Cardiac septum (tissue), 1 donor: ENCODE measurements at places on chromosomes 7 and 10. TPM values are rescaled to one million over a fixed set of nuclear protein-coding genes. Genes with fewer than 3 reads are reported as not detected.
A peak's percentile ranks its signal among the peaks of the same experiment; 100 is the strongest.

BAIAP2L1 gene
- 1.9 TPM for total RNA-seq

CALML3 gene
- total RNA-seq, result not detected

LRRC18 gene
- total RNA-seq, result not detected

DNA sequence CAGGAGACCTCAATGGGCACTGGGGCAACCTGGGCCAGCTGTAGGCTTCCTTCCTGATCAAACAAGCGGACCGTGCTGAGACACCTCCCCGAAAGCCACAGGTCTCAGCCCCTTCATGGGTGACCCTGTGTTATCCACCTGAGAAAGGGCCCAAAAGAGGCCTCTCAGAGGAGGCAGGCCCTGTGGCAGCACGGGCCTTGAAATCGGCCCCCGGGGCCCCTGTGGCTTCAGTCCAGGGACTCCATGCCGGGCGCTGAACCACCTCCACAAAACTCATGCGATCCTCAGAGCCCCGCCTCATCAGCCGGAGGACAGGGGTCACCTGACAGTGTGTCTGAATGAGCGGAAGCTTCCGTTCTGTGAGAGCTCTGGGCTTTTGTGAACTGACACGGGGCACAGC, 307.1 kb downstream of the PAXIP1 start:
- no peak for DNase-seq

- DNase-seq, result peak; percentile 68
Measured at GRCh38 chr7:56081626-56082340, 11.0 kb downstream of the PHKG1 start.

CYP2W1 gene
- total RNA-seq, result not detected

KIF11 gene
- 0.59 TPM for total RNA-seq

TRIM74 gene
- total RNA-seq, result 0.78 TPM

POP7 gene
- 25.1 TPM for total RNA-seq

VWC2 gene
- total RNA-seq, result 8.2 TPM

DNA sequence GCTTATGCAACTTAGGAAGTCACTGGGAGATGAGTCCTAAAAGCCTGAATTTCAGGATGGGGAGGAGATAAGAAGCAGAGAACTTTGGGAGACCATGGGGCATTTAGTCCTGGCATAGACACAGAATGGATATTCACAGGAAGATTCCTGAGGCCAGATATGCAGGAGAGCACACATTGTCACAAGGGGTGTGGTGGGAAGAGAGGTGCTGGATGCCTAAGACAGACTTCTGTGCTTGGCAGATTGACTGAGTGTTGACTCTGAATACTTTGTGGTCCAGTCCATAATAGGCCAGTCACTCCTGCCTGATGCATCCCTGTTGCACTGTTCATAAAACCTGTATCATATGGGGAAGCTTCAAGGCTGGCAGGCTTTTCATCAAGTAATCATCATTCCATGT, 18.5 kb downstream of the SRI start:
- DNase-seq, result no peak

GRCh38 chr7:69803699-69804516, 205.6 kb downstream of the AUTS2 start:
- no peak for DNase-seq

DNA sequence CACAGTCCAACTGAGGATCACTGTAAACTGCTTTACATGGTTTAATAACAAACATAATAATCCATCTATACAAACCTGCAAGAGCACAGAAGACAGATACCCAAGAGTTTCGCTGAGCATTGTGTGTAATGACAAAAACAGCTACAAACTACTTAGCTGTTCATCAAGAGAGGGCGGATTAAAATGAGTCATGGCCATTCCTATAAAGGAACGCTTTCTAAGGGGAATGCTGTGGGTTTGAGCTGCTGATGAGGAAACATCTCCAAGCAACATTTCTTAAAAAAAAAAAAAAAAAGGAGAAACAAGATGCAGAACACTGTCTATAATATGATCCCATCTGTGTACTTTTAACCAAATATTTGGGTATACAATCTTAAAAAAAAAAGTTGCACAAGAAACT, 33.8 kb downstream of the VOPP1 start:
- DNase-seq, result no peak

SEC23IP gene
- 30.7 TPM for total RNA-seq

STAMBPL1 gene
- total RNA-seq, result 2.9 TPM

- no peak for DNase-seq
Measured at GRCh38 chr7:71145906-71146901, 14.3 kb downstream of the GALNT17 start.

TNRC18 gene
- total RNA-seq, result 40.5 TPM

DUSP5 gene
- 29.4 TPM for total RNA-seq

GRCh38 chr10:124196659-124197058, 103.3 kb upstream of the CHST15 start:
- DNase-seq, result no peak

GRCh38 chr7:136533732-136534131, 334.7 kb upstream of the CHRM2 start:
- DNase-seq, result no peak

DNA sequence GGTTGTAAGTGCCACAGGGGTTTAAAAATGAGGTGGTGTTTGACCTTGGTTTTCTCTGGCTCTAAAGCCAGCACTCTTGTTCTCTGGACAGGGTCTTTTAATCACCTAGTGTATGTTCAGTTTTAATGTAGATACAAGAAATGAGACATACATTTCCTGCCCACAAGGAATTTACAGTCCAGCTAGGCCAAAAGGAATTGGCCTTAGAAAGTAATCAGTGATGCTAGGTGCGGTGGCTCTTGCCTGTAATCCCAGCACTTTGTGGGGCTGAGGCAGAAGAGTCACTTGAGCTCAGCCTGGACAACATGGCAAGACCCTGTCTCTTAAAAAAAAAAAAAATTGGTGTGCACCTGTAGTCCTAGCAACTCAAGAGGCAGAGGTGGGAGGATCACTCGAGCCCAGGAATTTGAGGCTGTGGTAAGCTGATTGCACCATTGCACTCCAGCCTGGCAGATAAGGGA, 100.2 kb downstream of the LRMDA start:
- DNase-seq, result no peak

DNA sequence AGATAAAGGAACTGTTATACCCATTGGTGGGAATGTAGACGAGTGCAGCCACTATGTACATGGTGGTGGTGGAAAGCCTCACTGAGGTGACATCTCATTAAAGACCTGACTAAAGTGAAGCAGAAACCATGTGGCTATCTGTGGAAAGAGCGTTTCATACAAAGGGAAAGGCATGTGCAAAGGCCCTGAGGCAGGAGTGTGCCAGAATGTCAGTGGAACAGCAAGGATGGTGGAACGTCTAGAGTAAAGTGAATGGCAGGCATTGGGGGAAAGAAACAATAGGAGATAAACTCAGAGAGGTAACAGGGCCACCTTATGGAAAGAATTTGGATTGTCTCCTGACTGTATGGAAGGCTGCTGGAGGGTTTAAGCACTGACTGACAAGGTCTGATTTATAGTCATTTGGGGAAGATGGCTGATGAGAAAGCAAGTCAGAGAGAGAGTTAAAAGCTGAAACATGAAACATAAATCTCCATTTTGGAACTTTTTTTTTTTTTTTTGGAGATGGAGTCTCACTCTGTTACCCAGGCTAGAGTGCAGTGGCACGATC, 245.7 kb downstream of the STK31 start:
- no peak for DNase-seq

VWDE gene
- 0.38 TPM for total RNA-seq

COL28A1 gene
- 0.51 TPM for total RNA-seq

TEX36 gene
- total RNA-seq, result not detected

SPDYE1 gene
- 0.13 TPM for total RNA-seq

- no peak for DNase-seq
Measured at GRCh38 chr10:30034433-30035137, 24.8 kb downstream of the JCAD start.

- DNase-seq, result no peak
Measured at GRCh38 chr7:15813448-15813847, 127.0 kb upstream of the MEOX2 start.

FGFR2 gene
- total RNA-seq, result 0.19 TPM

GRCh38 chr7:18003286-18003994, 24.2 kb downstream of the PRPS1L1 start:
- no peak for DNase-seq

DNA sequence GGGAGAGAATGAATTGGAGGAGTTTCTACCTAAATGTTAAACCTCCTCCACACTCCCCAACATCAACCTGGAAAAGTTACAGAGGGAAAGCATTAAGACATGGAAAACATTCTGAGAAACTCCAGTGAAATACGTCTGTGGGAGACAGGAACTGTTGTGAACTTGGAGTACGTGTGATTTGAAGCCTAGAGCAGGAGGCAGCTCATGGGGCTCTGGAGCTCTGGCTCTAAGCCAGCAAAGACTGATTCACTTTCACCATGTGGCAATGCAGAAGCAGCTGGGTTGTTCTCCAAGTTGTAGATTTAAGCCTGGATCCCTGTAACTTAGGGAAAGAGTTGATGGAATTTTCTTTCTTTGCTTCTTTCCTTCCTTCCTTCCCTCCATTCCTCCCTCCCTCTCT, 503.2 kb downstream of the NRG3 start:
- no peak for DNase-seq

GRCh38 chr7:101093906-101094305, 8.6 kb downstream of the TRIM56 start:
- DNase-seq, result no peak

GRID2IP gene
- not detected for total RNA-seq

UCMA gene
- not detected for total RNA-seq

DNA sequence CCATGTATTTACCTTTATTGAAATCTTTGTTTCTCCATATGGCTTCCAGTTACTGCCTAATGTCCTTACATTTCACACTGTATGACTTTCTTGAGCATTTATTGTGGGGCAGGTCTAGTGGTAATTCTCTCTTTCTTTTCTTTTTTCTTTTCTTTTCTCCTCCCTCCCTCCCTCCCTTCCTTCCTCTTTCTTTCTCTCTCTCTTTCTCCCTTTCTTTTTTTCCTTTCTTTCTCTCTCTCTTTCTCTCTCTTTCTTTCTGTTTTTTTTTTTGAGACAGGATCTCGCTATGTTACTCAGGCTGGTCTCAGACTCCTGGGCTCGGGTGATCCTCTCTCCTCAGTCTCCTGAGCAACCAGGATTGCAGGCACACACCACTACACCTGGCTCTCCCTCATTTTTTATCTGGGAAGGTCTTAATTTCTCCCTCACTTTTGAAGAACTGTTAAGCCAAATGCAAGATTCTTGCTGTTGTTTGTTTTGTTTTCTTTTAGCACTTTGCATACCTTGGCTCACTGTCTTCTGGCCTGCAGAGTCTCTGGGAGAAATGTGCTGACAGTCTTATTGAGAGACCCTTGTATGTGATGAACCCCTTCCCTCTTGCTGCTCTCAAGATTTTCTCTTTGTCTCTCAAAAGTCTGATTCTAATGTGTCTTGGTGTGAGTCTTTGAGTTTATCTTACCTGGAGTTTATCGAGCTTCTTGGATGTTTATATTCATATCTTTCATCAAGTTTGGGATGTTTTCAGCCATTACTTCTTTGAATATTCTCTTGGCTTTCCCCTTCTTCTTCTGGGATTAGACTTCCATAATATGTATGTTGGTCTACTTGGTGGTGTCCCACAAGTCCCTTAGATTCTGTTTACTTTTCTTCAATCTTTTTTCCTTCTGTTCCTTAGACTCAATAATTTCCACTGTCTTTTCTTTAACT, 79.0 kb upstream of the CCNY start:
- no peak for DNase-seq

AS3MT gene
- total RNA-seq, result 7.2 TPM

OR2A42 gene
- not detected for total RNA-seq

MSMB gene
- total RNA-seq, result not detected

DYDC2 gene
- total RNA-seq, result not detected
